ENCODE measurements at places on chromosomes 16 and 17. TPM values are rescaled to one million over a fixed set of nuclear protein-coding genes. Genes with fewer than 3 reads are reported as not detected.

Gene RASL10B
- total RNA-seq, result 0.73 TPM

- no peak overlapping the region for H3K27ac ChIP-seq
- H3K4me1 ChIP-seq, result peaks cover 26% of the 10 kb centered on the region
- H3K36me3 ChIP-seq, result no peaks in the 10 kb centered on the region
- DNase-seq, result no peak
- H3K27me3 ChIP-seq, result no peaks in the 10 kb centered on the region
Observed at GRCh38 chr17:51091635-51092034, 29.0 kb downstream of the SPAG9 start.

GRCh38 chr17:17172001-17172939 is 33.9 kb downstream of the PLD6 start:
- no peak for DNase-seq
- H3K27ac ChIP-seq, result peak overlapping the region; percentile 25
- H3K36me3 ChIP-seq, result peaks cover 29% of the 10 kb centered on the region
- H3K4me3 ChIP-seq, result no peak overlapping the region

Gene EPOP
- total RNA-seq, result 38.0 TPM

GRCh38 chr16:57606147-57606846 is 22.1 kb upstream of the ADGRG1 start:
- no peaks in the 10 kb centered on the region for H3K27me3 ChIP-seq
- H3K4me1 ChIP-seq, result peaks cover 56% of the 10 kb centered on the region
- H3K27ac ChIP-seq, result no peak overlapping the region
- no peaks in the 10 kb centered on the region for H3K36me3 ChIP-seq
- H3K4me3 ChIP-seq, result no peak overlapping the region

Gene PRSS33
- total RNA-seq, result not detected

GRCh38 chr16:10121491-10121890 is 60.7 kb downstream of the GRIN2A start:
- no peaks in the 10 kb centered on the region for H3K4me1 ChIP-seq
- no peak overlapping the region for H3K27ac ChIP-seq
- H3K4me3 ChIP-seq, result no peak overlapping the region
- DNase-seq, result no peak

DNA sequence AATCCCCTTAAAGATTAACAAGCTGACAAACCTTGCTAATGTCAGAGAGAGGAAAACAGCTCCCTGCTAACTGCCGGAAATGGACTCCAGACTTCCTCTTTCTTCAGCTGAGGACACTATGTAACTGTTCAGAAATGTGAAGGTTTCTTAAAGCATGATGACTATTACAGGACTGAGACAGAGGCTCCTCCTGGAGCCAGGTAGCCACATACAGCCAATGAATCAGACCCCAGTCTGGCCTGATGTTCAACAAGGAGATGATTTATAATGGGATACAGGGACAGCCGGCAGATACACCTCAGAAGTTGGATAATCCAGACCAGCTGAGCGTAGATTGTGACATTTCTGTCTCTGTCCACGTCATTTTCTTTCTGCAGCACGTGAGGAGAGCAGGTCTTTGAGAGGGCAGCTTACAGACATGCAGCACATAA is 216.2 kb downstream of the HS3ST3A1 start:
- DNase-seq, result no peak
- no peak overlapping the region for H3K27ac ChIP-seq
- no peak overlapping the region for H3K4me3 ChIP-seq
- no peaks in the 10 kb centered on the region for H3K36me3 ChIP-seq
- H3K4me1 ChIP-seq, result no peaks in the 10 kb centered on the region

Gene KRTAP9-8
- total RNA-seq, result not detected

Gene MILR1
- not detected for total RNA-seq

DNA sequence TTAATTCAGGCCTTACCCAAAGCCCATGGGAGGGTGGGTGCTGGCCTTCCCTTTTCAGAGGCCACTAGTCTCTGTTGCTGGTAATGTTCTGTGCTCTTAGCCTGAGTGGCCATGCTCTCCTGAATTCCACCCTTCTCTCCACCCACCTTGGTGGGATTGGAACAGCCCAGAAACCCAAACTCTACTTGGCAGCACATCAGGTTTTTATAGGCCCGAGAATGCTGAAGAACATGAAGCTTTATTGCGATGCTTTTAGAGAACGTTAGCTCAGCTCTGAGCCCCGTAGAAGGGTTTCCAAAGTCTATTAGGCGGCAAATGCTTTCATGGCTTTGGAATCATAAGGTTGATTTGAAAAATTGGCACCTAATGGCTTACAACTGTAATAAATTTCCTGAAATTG is 209.3 kb downstream of the MSI2 start:
- H3K27ac ChIP-seq, result peak overlapping the region; percentile 58
- no peak overlapping the region for H3K4me3 ChIP-seq
- peaks cover 5% of the 10 kb centered on the region for H3K36me3 ChIP-seq
- no peaks in the 10 kb centered on the region for H3K27me3 ChIP-seq
- DNase-seq, result no peak

- DNase-seq, result no peak
- no peaks in the 10 kb centered on the region for H3K36me3 ChIP-seq
- no peak overlapping the region for H3K4me3 ChIP-seq
- no peak overlapping the region for H3K27ac ChIP-seq
- no peaks in the 10 kb centered on the region for H3K27me3 ChIP-seq
Observed at GRCh38 chr16:15484662-15485061, 50.3 kb downstream of the BMERB1 start.

DNA sequence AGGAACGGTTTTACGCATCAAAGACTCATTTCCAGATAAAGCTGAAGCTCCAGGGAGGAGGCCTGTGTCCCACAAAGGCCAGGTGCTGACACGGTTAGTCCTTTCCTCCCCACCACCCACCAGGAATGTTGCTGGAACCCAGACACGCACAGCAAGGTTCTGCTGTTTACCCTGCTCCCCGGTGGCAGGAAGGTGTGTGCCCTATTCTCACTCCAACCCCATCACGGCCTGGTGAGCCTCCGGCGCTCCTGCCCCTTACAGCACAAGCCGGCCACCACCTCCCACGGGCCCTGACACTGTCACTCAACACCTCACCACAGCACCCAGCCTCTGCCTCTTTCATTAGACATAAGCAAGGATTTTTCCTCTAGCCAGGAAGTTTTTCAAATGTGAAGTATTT is 47.8 kb downstream of the ANKRD11 start:
- peak overlapping the region; percentile 10 for H3K27ac ChIP-seq
- H3K27me3 ChIP-seq, result no peaks in the 10 kb centered on the region
- peaks cover 13% of the 10 kb centered on the region for H3K36me3 ChIP-seq
- no peak overlapping the region for H3K4me3 ChIP-seq

DNA sequence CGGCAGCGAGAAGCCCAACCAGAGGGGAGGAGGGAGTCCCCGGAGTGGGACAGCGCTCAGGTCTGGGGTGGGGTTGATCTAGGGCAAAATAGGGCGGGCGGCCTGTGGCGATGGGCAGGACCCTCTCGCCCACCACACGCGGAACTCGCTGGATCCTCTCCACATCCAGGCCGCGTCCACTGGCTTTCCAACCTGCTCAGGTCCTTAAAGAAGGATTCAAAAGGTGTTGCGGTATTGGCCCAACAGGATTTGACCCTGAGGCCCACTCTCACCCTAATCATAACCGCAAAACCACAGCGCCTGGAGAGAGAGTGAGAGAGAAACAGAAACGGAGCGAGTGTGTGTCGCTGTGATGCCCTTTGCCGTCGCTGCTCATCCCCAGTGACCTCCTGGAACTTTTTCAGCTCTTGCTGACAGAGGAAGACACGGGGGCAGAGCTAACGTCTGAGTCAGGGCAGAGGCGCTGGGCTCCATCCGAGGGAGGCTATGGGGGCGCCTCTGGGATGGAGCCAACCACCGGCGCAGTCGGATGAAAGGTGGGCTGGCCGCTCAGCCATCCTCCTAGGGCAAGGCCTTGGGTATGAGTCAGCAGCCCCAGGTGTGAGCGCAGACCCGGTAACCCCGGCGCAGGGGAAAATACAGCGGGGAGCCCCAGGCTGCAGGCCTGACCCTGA is 16.7 kb upstream of the OR1F1 start:
- H3K4me1 ChIP-seq, result peaks cover 34% of the 10 kb centered on the region
- H3K4me3 ChIP-seq, result peak overlapping the region; percentile 62
- peak overlapping the region; percentile 75 for H3K27ac ChIP-seq

Gene WNT3
- total RNA-seq, result 0.12 TPM

GRCh38 chr16:85162478-85163277 is 50.4 kb upstream of the CIBAR2 start:
- peaks cover 6% of the 10 kb centered on the region for H3K4me1 ChIP-seq
- no peaks in the 10 kb centered on the region for H3K36me3 ChIP-seq
- peaks cover 16% of the 10 kb centered on the region for H3K27me3 ChIP-seq

GRCh38 chr17:17922070-17922614 is 50.1 kb downstream of the TOM1L2 start:
- no peak for DNase-seq
- H3K27me3 ChIP-seq, result no peaks in the 10 kb centered on the region
- H3K27ac ChIP-seq, result no peak overlapping the region
- no peak overlapping the region for H3K4me3 ChIP-seq
- H3K4me1 ChIP-seq, result peaks cover 4% of the 10 kb centered on the region
- no peaks in the 10 kb centered on the region for H3K36me3 ChIP-seq

DNA sequence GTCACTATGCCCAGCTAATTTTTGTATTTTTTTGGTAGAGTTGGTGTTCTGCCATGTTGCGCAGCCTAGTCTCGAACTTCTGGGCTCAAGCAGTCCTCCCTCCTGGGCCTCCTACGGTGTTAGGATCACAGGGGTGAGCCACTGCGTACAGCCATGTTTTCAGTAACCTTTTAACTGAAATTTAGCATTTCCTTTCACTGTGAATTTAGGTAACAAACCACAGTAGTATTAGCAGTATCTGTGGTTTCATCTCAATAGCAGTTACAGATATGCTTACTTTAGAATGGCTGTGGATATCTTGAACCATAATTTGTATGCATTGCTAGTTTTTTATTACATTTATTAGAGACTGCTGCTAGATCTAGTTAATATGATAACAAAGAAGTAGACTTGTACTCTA is 4.3 kb upstream of the RANGRF start:
- no peak overlapping the region for H3K4me3 ChIP-seq
- no peaks in the 10 kb centered on the region for H3K27me3 ChIP-seq
- DNase-seq, result no peak
- H3K36me3 ChIP-seq, result no peaks in the 10 kb centered on the region
- H3K27ac ChIP-seq, result no peak overlapping the region

Gene ARHGAP44
- total RNA-seq, result not detected

Gene GAS2L2
- total RNA-seq, result not detected

GRCh38 chr16:67883146-67883871 is 1.4 kb upstream of the NRN1L start:
- H3K27me3 ChIP-seq, result no peaks in the 10 kb centered on the region
- peaks cover 23% of the 10 kb centered on the region for H3K36me3 ChIP-seq
- no peak for DNase-seq
- no peak overlapping the region for H3K4me3 ChIP-seq
- no peaks in the 10 kb centered on the region for H3K4me1 ChIP-seq

Gene CHMP6
- 17.3 TPM for total RNA-seq

GRCh38 chr16:1494129-1494640 is 1.0 kb downstream of the TELO2 start:
- peaks cover 15% of the 10 kb centered on the region for H3K4me1 ChIP-seq
- H3K27ac ChIP-seq, result peak overlapping the region; percentile 62
- peak; percentile 24 for DNase-seq
- no peaks in the 10 kb centered on the region for H3K27me3 ChIP-seq
- H3K36me3 ChIP-seq, result peaks cover 21% of the 10 kb centered on the region
- H3K4me3 ChIP-seq, result peak overlapping the region; percentile 87

DNA sequence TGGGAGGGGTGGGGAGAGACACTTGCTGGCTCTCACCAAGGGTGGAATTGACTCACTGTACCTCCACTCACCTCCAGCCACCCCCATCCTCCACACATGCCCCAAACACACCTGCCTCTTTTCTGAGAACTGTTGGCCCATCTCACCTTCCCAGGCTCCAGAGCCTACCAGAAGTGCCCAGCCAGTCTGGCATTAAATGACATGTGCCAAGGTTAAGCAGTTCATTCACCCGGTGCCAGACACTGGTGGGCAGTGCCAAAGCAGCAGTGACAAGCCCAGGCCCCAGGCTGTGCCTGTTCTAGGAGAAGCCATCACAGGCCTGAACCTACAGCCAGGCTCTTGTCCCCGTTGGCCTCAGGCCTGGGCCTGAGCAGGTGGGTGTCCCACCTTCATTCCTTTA is 11.2 kb downstream of the MVP start:
- H3K27me3 ChIP-seq, result no peaks in the 10 kb centered on the region
- no peak for DNase-seq
- H3K36me3 ChIP-seq, result peaks cover 30% of the 10 kb centered on the region
- H3K4me1 ChIP-seq, result peaks cover 42% of the 10 kb centered on the region
- no peak overlapping the region for H3K27ac ChIP-seq
- H3K4me3 ChIP-seq, result no peak overlapping the region

GRCh38 chr17:76681222-76682137 is 29.3 kb downstream of the MXRA7 start:
- H3K4me1 ChIP-seq, result peaks cover 3% of the 10 kb centered on the region
- H3K27me3 ChIP-seq, result no peaks in the 10 kb centered on the region
- DNase-seq, result peak; percentile 80
- no peak overlapping the region for H3K4me3 ChIP-seq
- H3K36me3 ChIP-seq, result no peaks in the 10 kb centered on the region

DNA sequence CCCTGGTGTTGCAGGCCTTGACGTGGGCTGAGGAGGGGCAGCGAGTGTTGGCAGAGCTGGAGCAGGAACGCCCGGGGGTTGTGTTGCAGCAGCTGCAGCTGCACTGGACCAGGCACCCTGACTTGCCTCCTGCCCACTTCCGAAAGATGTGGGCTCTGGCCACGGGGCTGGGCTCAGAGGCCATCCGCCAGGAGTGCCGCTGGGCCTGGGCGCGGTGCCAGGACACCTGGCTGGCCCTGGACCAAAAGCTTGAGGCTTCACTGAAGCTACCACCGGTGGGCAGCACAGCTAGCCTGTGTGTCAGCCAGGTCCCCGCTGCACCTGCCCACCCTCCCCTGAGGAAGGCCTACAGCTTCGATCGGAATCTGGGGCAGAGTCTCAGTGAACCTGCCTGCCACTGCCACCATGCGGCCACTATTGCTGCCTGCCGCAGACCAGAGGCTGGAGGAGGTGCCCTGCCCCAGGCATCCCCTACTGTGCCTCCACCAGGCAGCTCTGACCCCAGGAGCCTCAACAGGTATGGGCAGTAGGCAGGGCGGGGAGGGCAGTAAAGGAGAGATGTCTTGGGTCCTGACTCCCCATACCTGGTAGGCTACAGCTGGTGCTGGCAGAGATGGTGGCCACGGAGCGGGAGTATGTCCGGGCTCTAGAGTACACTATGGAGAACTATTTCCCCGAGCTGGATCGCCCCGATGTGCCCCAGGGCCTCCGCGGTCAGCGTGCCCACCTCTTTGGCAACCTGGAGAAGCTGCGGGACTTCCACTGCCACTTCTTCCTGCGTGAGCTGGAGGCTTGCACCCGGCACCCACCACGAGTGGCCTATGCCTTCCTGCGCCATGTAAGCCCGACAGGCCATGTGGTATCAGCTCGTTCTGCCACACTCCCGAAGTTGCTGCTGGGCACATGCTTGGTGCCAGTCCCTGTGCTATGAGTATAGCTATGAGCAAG is 5.6 kb downstream of the PLEKHG4 start:
- H3K36me3 ChIP-seq, result no peaks in the 10 kb centered on the region
- DNase-seq, result no peak
- H3K4me3 ChIP-seq, result no peak overlapping the region
- no peaks in the 10 kb centered on the region for H3K27me3 ChIP-seq
- H3K4me1 ChIP-seq, result peaks cover 6% of the 10 kb centered on the region

Gene ACSM2A
- not detected for total RNA-seq

Data from activated CD4-positive, alpha-beta memory T cell treated with anti-CD3 and anti-CD28 coated beads for 36 hours (primary cell).